Left ventricle myocardium inferior (tissue), 1 donor: ENCODE measurements at places on chromosomes 4 and X.

DNA sequence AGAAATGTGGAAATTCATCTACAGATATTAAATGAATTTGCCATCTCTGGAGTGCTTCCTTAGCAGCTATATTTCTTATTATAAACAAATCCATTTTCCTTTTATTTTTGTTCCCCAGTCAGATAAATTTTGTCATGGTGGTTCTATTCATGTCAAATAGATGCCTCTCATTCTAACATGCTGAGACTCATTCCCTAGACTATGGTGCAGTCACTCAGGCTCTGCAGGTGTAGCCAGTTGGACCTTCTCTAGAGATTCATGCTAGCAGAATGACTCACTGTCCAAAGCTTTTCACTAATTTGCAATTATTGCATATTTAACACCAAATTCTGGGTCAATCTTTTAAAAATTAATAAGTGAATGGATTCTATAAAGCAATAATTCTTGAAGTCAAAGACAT is 1392.7 kb downstream of the PCDH7 start:
- no peak for DNase-seq

DNA sequence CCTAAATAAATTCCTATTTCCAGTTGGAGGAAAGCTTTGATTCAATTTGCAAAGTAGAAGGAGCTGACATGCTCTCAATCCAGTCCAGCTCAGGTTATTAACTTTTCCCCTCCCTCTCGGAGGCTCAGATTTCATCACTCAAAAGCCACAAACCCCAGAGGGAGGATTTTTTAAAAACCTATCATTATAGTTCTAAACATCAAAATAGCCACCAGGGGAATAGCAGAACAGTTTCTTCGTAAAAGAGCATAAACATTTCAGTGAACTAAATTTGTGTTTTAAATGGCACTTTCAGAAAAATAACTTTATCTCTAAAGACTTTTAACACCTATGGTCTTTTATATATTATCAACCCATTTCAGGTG is 8.8 kb downstream of the GPRIN3 start:
- DNase-seq, result no peak

DNA sequence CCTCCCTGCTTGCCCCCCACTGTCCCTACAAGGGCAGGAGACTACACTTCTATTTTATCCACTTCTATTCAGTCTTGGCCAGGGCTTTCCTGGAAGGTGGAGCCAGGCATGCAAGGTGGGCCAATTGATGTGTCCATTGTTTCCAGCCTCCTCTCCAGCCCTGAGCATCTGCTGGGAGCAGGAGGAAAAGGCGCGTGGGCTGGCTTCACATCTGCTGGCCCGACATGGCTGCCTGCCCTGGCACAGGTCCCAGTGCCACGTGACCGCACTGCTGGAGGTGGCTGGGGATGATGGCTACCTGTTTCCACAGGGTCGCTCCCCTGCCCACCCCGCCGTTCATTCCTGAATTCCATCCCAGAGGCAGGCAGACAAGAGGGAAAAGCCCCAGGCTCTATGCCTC is 247.7 kb downstream of the AFAP1 start:
- peak; percentile 40 for DNase-seq

- no peak for DNase-seq
Measured at GRCh38 chr4:139908636-139909437, 243.2 kb downstream of the MGST2 start.

DNA sequence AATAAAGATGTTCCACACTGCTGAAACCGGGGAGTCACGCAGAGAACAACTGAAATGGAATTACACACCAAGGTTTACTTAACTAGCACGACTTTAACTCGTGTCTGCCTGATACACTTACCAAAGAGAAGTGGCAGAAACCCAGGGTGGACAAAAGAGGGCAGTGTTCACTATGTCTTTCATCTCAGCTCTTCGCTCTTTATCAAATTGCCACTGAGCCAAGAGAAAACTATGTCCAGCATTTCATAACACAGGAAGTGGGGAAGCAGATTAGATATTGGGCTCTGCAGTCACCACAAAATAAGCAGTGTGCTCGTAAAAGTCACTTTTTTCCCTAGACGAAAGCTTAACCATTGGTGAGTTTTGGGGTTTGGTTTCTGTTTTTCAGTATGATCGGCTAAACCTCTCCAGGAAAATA is 155.7 kb downstream of the CHIC2 start:
- DNase-seq, result no peak

- no peak for DNase-seq
Measured at GRCh38 chr4:31234494-31234893, 514.3 kb downstream of the PCDH7 start.
